Spleen (tissue), 13 donors: ENCODE measurements at places on chromosomes 2 and 18. TPM values are rescaled to one million over a fixed set of nuclear protein-coding genes. Genes with fewer than 3 reads are reported as not detected.

SLC8A1 gene
- 54.9 TPM for total RNA-seq

FAM237A gene
- not detected for total RNA-seq

CCDC148 gene
- total RNA-seq: 0.37 TPM

PLCL1 gene
- 3.9 TPM for total RNA-seq

BUB1 gene
- total RNA-seq: 12.8 TPM

- DNase-seq: no peak
Observed at GRCh38 chr18:53152476-53152875, 812.5 kb downstream of the DCC start.

DNA sequence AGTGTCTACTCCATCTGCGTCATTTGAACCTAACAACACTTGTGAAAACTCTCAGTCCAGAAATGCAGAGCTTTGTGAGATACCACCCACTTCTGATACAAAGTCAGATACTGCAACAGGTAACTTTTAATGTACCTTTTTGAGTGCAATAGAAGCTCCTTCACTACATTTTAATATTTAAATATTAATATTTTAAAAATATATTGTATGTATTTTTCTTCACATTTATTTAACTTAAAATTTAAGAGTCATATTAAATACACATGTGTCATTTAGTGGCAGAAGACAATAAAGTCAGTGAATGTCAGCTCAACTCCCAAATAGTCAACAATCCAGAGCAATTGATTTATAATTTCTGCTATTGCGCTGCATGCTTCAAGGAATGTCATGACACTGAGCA is 13.9 kb downstream of the UBXN4 start:
- DNase-seq: no peak

- DNase-seq: no peak
Observed at GRCh38 chr2:234254783-234255521, 204.4 kb downstream of the SPP2 start.

DNA sequence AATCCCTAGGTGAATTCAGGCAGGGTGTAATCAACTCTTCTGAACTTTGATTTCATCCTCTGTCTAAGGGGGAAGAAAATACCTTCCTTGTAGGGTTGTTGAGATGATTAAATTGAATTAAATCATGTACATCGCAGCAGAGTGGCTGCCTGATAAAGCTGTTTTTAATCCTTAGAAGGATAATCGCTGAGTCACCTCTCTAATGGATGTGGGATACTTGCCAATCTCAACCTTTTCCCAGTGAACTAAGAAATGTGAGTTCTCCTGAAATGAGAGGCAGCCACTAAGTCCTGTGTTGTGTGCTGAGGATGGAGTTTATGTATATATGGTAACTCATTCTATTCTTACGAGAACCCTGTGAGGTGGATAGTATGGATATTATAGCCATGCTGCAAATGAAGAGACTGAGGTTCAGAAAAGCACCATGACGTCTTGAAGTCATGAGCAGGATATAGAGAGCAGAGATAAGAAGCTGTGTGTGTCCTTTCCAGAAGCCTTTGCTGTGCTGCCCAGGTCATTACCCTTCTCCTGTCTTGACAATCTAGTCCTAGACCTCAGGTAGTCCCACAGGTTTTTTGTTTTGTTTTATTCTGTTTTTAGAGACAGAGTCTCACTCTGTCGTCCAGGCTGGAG is 93.3 kb downstream of the HNRNPLL start:
- DNase-seq: no peak

GRCh38 chr18:45788861-45789260 is 36.6 kb upstream of the SIGLEC15 start:
- DNase-seq: no peak

GRCh38 chr2:178383718-178384117 is 67.3 kb downstream of the PRKRA start:
- no peak for DNase-seq

GRCh38 chr2:149446748-149447147 is 116.4 kb downstream of the LYPD6 start:
- no peak for DNase-seq

DNA sequence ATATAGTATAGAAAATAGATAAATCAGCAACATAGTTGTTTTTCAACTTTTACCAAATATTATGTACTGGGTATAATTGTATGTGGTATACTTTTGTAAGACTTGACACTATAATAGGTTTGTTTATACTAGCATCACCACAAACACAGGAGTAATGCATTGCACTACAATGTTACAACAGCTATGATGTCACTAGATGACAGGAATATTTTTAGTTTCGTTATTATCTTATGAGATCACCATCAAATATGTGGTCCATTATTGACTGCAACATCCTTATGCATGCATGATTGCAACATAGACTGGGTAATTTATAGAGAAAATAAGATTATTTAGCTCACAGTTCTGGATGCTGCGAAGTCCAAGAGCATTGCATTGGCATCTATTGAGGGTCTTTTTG is 678.4 kb upstream of the ZNF804A start:
- DNase-seq: no peak

GRCh38 chr2:58064086-58064485 is 17.5 kb downstream of the VRK2 start:
- DNase-seq: no peak

DNA sequence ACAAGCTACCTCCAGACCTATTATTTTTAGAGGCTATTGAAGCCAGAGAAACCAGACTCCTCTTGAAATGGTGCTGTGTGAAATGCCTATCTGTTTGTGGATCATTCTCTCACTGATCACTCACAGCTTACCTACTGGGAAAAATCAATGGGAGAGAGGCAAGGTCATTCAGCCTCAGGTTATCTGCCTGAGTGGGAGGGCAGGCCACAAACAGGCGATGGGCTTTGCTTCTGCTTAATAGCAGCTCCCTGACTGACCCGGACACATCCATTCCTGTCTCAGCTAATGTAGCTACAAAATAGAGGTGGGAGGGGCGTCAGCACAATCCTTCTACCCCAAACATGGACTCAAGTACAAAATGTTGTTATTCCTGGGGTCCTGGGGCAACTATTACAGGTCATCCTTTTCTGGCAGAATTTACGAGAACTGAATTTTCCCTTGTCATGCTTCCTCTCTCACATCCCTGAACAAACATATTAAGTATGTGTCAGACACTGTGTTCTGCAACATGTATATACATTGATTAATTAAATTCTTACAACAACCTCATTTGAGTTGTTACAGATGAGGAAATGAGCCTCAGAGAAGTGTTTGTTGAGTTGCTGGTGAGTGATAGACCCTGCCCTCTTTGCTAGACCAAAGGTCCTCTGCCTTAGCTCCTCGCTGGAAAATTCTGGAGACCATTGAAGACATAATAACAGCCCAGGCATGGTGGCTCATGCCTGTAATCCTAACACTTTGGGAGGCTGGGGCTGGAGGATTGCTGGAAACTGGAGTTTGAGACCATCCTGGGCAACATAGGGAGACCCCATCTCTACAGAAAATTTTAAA is 60.5 kb downstream of the CDK15 start:
- no peak for DNase-seq

- peak; percentile 79 for DNase-seq
Observed at GRCh38 chr2:28413152-28413898, 20.7 kb downstream of the FOSL2 start.

DNA sequence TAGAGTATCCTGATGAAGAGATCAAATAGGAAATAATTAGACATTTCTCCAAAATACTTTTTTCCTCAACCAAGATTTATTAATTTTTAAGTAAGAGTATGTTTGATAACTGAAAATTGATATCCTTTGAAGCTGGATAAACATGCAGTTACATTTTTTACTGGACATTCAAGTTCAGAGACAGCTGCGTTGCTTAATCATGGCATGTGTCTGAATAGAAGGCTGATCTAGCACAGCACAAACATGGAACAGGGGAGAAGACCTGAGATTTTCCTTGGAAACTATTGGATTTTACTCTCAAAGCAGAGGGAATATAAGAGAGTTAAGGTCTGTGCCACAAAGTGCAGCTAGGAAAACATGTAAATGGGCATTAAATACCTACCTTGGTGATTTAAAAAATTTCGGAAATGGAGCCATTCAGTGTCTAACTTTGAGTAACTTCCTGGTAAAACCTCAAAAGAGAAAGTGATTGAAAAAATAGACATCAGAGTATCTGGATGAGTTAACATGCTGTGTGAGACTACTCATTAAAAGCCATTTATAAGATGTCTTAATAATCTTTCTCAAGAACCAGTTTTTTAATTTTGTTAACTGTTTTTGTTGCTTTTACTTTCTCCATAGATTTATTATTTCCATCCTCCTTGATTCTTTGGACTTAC is 31.8 kb downstream of the CRIM1 start:
- no peak for DNase-seq

DNA sequence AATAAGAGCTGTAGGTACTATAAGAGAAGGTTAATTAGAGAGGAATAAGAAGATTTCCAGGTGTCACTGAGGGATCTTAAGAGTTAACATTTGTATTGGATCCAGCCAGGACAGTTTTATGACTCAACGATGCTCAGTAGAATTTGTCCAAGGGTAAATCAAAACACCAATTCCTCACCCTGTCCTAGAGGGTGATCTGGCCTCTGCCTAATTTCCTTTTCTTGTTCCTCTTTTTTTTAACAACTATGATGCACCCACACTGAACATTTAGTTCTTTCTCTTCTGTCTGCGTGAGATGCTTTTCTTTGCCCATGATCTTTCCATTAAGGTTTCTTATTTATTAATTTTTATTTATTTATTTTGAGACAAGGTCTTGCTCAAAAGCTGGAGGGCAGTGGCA is 92.0 kb downstream of the PMS1 start:
- DNase-seq: no peak

DNA sequence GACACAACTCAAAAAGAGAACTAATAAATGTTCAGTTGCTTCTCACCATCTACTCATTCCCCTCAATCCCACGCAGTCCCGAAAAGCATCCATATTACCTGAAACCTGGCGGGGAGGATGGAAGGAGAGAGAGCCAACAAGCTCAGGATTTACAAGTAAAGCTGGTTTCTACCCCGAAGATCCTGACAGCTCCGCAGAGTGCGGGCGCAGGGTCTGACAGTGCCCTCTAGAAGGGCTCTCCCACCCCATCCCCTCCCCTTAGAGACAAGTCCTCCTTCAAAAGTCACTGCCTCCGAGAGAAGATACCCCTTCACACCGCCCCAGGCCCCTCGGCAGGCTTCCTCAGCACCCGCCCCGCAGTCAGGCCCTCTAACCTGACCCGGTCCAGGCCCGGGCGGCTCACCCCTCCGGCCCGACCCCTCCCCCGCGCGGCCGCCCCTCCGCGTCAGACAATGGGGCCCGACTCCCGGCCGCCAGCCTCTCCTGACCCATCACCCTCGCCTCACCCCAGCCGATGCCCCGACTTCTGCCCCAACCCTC is 550 bp downstream of the RAB1A start:
- DNase-seq: peak; percentile 93

DNA sequence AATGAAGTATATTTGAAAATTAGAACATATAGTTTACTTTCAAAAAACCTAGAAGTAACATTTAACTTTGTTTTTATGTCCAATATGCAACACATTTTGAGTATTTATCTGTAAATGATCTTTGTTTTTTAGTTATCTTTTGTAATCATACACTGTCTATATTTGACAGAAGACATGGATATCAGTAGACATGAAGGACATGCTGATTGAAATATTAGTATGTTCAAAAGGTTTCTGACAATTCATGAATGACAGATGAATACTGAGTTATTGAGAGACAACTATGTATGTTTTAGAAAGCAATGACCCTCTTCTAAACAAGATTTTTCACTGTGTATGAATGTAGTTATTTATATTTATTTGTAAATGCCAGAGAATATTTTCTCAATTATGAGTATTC is 215.6 kb upstream of the TMEFF2 start:
- DNase-seq: no peak

- DNase-seq: no peak
Observed at GRCh38 chr2:204033611-204034495, 97.3 kb downstream of the ICOS start.

DNA sequence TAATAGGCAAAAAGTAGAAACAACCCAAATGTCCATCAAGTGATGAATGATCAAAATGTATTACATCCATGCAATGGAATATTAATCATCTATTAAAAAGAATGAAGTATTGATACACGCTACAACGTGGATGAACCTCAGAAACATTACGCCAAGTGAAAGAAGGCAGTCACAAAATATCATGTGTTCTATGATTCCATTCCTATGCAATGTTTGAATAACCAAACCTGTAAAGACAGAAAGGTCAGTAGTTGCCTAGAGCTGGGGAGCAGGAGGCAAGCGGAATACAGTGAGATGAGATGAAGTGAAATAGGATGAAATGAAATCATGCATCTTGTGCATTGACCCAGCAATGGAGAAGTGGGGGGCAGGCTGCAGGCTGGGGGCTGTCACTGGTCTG is 17.9 kb upstream of the COL6A3 start:
- DNase-seq: no peak

GRCh38 chr2:7338961-7339360 is 421.7 kb downstream of the RNF144A start:
- DNase-seq: no peak

DNA sequence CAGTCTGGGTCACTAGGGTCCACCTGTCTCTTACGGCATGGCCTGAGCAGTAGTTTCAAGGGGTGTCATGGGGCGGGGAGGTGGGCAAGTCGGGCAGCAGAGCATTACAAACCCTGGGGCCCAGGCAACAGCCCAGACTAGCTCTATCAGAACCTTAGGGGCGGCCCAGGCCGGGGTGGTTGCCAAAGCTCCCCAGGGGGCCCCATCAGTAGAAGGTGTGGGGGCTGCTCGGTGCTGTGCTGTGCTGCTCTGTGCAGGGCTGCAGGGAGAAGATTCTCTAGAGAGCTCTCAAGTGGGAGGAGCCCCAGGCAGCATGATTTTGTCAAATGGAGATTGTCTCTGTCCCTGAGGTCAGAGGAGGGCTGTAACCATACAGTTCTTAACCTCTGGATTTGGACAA is 36.4 kb upstream of the SLC14A1 start:
- DNase-seq: peak; percentile 90

DNA sequence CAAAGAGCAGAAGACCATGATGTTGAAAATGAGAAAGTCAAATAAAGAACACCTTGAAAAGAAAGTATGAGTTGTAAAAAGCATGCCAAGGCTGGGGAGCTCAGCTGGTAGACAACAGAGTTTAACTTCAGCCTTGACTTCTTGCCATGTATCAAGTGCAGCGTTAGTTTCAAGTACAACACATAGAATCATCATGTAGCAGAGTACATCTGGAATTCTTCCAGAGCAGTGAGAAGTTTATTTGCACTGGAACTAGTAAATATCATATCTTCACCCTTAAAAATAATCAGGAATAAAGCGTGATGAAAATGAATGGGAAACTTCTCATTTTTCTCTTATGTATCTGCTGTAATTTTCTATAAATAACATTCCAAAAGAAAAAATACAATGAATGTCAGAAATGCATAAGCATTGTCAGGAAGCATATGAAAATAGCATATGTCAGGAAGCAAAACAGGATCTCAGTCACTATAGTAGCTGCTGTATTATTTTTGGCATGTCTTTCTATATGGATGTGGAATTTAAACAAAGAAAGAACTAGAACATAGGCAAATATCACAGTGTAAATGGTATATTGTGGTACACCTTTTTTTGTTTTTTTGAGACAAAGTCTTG is 10.1 kb upstream of the SULT1C4 start:
- DNase-seq: no peak

GRCh38 chr2:162123806-162124758 is 28.0 kb downstream of the GCG start:
- no peak for DNase-seq
